Sigmoid colon (tissue), 7 donors: ENCODE measurements at places on chromosomes 3 and 15.

- no peak for DNase-seq
These were observed 22.6 kb upstream of the SCG3 start for GRCh38 chr15:51658664-51659063.

DNA sequence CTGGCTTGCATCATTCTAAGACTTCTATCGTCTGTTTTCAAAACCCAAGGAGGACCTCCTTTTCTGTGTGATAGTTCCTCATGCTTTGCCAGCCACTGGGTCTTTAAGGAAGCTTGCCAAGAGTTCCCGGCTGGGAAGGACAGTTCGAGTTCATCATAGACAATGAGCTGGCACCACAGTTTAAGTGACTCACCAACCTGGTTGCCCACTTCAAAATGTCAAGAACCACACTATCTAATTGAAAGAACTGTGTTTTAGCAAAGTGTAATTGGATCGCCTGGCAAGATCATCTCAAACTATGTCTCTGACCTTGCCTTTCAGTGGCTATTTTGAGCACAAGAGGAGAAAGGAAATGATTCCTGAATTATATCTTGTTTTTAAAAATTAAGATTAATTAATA, 27.9 kb downstream of the SOX2 start:
- no peak for DNase-seq

- DNase-seq = peak; percentile 50
These were observed 14.2 kb upstream of the RFT1 start for GRCh38 chr3:53144446-53144845.

- no peak for DNase-seq
These were observed 178.5 kb downstream of the FNDC3B start for GRCh38 chr3:172217877-172218276.

GRCh38 chr15:33341953-33342352, 31.2 kb downstream of the RYR3 start:
- DNase-seq = no peak

- DNase-seq = no peak
These were observed 591.5 kb upstream of the ADAMTS9 start for GRCh38 chr3:65279225-65279782.

- no peak for DNase-seq
These were observed 47.7 kb downstream of the ZBTB20 start for GRCh38 chr3:115099134-115099985.

DNA sequence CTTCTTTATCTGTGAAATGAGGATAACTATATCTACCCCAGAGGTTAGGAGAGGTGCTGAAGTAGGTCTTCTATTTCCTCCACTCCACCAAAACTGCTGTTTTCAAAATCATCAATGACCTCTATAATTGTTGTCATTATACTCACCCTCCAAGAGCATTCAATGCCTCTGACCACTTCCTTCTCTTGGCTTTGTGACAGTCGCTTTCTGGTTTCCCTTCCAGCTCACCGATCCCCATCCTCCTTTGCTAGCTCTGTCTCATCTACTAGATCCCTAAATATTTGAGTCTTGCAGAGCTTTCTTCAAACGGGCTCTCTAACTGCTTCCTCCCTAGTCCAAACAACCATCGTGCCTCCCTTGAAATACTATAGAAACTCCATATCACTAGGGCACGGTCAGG, 153.5 kb downstream of the RPLP1 start:
- no peak for DNase-seq
